Right ventricle myocardium superior (tissue), 1 donor: ENCODE measurements at places on chromosomes 1 and 21.
A peak's percentile ranks its signal among the peaks of the same experiment; 100 is the strongest.

DNA sequence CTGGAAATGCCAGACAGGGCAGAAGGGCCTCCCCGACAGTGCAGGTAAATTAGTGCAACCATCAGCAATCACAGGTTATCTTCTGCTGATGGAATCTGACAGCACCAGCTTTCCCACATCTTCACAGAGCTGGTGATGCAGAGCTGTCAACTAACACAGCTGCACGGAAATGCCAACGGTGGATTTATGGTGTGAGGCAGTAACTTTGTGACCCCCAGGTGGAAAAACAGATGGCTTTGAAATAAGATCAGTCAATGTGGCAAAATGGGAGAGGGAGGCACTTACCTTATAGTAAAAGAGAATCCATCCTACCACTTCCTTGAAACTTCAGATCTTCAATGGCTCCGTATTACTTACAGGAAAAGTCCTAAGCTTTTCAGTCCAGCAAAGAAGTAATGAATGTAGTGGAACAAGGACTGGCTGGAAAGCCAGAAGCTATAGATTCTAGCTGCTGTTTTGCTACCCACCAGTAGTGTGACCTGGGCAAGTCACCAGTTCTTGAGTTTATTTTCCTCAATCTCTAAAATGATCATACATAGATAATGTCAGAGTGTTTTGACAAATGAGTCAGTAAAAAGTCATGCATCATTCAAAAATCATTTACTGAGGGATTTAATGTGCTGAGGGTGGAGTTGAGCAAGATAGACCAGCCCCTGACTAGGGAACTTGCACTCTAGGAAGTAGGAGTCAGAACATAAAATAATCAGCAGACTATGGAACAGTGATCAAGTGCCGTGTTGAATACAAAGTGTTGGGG is 245.7 kb upstream of the JUN start:
- no peak for DNase-seq

DNA sequence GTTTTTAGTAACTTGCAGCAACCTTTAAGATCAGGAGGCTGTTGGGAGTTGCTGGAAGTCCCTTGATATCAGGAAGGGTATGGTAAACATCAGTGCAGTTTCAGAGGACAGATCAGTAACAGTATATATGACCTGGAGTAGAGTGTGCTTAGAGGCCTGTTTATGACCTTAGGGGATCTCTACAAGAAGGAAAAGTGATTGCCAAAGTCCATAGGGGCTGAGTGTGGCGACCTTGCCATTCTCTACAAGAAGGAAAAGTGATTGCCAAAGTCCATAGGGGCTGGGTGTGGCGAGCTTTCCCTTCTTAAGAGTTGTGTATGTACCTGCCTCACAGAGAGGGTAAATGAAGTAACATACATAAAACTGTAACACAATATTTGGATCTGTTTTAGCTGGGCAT is 28.5 kb upstream of the AXDND1 start:
- DNase-seq = no peak

- no peak for DNase-seq
These were observed 72.0 kb upstream of the TLR5 start for GRCh38 chr1:223215026-223215425.

DNA sequence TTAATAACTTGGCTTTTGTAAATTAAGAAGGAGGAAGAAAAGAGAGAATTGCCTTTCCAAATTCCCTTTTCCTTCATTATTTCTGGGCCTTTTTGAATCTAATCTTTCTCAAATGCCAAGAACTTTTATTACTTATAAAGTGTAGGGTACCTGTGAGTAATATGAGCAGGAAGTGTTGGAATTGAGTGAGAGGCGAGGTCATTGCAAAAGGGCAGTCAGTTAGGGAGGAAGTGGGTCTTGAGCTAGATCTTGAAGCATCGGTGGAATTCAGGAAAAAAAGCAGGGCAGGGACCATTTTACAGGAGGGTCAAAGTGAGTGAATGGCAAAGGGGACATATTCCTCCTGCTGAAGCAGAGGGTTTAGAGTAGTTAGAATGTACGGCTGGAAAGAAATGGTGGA is 23.4 kb downstream of the DDI2 start:
- no peak for DNase-seq

GRCh38 chr1:11051781-11052511 is 4.9 kb upstream of the MASP2 start:
- no peak for DNase-seq

GRCh38 chr1:32361674-32362473 is 411 bp downstream of the FAM229A start:
- peak; percentile 77 for DNase-seq
